ENCODE measurements at places on chromosomes 7 and 10.

- no peak for DNase-seq
Observed at GRCh38 chr10:94094540-94094939, 100.8 kb downstream of the PLCE1 start.

GRCh38 chr10:78130966-78131710 is 97.5 kb downstream of the RPS24 start:
- DNase-seq: no peak

DNA sequence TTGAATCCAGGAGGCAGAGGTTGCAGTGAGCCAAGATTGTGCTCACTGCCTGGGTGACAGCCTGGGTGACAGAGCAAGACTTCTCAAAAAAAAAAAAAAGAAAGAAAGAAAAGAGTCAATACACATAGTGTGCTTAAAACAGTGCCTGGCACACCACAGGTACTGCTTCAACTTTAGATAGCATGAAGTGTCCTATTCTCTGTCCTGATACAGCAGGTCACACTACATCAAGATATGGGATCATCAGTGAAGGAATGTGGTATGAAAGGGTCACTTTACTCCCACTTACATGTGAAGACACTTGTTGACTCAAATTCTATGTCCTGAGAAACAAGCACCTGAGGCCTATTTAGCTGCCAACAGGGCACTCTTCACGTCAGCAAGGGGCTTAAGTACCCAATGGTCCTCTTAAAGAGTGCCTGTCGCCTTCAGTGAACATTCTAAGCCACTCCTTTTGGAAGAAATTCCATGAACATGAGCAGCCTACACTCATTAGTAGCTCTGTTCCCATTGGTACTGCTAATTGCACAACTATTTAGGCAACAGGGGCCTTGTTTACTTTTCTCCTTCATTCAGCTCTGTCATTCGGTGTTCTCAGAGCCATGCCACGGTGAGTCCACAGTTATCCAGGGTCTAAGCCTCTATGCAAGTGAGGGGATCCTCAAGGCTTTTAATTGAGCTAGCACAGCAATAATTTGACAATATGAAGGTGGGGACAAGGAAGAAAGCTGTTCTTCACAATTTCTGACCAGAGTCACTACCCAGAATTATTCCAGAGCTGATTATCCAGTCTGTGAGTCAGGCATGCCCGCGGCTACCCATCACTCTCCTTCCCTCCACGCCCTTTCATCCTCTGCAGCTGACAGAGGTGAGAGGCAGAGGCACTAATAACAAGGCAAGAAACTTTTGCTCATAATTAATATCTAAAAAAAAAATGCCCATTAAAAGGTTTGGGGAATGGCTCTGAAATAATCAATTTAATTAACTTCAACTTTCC is 56.6 kb upstream of the PTN start:
- no peak for DNase-seq

- no peak for DNase-seq
Observed at GRCh38 chr7:127886248-127886647, 145.0 kb downstream of the LRRC4 start.

DNA sequence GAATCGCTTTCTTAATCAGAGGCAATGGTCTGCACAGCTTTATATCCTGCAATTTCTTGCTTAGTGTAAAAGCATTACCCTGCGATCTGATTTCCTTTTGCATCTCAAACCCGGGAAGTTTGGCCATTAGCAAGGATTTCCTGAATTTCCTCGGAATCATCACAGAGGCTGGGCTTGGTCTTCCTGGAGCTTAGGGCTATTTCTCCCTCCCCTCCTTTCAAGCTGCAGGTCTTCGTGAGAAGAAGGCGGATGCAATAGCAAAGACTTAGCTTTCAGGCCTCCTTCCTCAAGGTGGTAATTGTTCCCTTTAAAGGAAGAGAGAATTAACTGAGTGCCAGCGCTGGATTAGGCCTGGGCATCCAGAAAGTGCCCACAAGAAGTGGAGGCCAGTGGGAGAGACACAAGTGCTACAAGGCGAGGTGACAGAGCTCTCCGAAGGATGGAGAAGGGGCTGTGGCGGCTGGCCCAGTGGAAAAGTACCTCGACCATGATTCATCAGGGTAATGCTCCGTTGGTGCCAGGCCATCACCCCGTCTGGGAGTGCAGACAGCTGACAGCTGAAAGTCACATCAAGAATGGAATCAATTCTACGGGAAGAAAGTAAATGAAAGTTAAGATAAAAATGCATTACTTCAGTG is 4.0 kb upstream of the ARMS2 start:
- DNase-seq: no peak

DNA sequence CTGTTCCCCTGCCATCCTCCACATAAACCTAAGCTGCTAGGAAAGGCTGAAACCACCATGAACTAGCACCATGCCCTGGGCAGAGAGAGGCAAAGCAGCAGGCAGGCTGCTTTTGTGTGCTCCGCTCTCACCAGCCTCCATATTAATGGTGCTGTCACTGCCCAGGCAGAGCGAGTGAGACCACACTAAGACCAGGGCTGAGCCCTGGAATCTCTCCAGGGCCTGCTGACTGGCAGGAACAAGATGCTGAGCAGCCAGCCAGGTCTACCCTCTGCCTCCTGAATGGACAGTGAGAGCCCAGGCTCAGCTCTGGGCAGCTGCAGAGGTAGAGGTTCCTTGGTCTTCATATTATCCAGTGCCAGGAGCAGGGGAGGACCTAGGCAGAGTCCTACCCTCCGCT is 1.6 kb upstream of the CRHR2 start:
- no peak for DNase-seq

DNA sequence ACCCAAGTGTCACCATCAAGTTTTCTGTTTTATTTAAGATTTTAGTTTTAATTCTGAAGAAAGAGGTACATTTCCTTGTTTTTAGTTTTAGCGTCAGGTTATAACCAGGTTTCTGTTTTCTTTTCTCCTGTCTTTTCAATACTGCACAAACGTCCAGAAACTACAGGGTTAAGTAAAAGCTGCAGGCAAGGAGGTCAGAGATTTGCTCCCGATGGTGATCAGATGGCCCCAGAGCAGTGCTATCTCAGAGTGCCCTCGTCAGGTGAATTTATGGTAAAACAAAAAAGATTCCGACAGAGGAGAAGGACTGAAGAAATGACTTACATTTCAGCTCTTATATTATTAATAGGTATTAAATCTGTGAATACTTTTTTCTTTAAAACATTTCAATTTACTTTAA is 128.2 kb downstream of the STRA8 start:
- DNase-seq: no peak

- DNase-seq: no peak
Observed at GRCh38 chr10:124691002-124691401, 53.2 kb downstream of the FAM53B start.

DNA sequence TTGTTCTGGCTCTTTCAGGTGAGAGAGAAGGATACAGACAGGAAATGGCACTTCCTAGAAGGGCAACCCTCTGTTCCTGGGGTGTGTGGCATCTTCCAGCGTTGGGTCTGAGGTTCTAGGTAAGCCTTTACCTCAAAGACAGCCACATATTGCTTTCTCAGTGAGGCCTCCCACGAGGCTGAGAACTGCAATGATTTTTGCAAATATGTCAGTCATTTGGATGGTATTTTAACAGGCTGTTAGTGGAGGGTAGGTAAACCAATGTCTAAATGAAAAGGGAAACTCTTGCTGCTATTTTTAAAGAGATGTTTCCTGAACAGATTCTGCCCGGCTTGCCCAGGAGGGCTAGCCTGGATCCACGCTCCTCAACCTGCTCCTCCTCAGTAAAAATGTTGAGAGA is 240.3 kb upstream of the KLF6 start:
- DNase-seq: no peak

DNA sequence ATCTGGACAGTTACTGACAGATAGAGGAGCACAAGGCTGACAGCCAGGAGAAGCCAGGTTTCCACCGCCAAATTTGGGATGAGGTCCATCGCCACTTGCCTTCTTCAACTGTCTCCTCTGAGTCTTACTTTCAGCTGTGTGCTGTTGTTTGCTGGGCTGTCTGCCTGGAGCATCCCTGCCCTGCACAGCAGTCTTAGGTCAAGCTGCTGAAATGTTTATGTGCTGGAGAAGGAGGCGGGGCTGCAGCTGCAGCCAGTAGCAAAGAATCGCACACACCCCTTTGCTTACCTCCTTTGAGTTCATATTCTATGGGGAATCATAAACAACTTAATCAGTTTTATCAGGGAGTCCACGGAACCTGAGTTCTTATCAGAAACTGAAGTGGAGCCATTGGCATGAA is 20.1 kb upstream of the CYP3A5 start:
- DNase-seq: no peak
